Pons (tissue), 1 donor: ENCODE measurements at places on chromosomes 2 and 18.

- no peak for DNase-seq
These were observed 180.8 kb downstream of the KLHL29 start for GRCh38 chr2:23565814-23566213.

GRCh38 chr2:144111437-144111836 lies 408.5 kb downstream of the ZEB2 start:
- DNase-seq: no peak

- no peak for DNase-seq
These were observed 50.5 kb downstream of the DHRS9 start for GRCh38 chr2:169119851-169120250.

- DNase-seq: no peak
These were observed 43.6 kb downstream of the ERBB4 start for GRCh38 chr2:212495046-212495445.

GRCh38 chr2:14234911-14235310 lies 397.6 kb upstream of the LRATD1 start:
- no peak for DNase-seq

DNA sequence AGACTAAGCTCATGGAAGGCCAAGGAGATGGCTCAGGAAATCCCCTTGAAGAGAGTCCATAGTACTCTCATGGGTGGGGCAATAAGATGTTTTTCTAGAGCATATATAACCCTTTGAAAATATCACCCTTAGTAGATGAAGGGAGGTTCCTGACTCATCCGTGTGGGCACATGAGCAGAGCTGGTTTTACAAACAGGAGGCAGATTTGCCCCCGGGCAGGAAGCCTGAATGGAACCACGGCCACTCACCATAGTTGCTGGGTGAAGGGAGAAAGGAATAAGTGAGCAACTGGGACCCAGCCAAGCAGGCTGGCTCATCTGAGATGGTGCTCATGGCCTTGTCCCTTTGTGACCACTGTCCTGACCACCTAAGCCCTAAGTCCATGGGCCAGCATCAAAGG lies 29.0 kb upstream of the MAPRE3 start:
- no peak for DNase-seq

- DNase-seq: no peak
These were observed 23.2 kb downstream of the IL1B start for GRCh38 chr2:112813280-112813966.

DNA sequence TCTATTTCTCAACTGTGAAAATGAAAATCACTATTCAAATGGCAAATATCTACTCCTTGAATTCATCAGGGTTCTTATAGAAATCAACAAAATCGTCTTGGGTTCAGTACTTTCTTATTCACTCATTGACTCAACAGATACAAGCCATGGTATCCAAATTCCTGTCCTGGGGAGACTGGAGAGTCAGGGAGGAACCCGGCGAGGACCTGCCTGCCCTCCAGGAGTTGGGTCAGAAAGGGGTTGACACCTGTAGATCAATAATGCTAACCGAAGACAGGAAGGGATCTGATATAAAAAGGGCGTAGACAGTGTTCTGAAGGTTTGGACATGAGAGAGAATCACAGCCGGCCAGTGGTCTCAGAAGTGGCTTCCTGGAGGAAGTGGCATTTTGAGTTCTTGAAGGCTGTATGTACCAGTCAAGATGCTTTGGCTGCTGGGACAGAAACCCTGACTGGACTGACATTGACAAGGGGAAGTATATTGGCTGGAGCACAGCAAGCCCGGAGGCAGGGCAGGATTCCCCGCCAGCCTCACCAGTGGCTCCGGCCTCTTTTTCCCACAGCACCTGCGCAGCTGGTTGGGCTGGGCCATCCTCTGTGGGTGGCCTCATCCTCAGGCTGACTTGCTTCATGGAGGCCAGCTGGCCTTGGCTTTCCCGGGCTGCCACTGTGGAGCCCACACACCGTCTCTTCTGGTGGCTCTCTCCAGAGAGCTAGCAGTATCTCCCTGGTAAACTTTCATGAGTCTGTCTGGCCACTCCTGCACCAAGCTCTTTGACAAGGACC lies 3.0 kb downstream of the LRRFIP1 start:
- no peak for DNase-seq
